ENCODE measurements at places on chromosomes 5 and 9.

- DNase-seq, result no peak
Measured at GRCh38 chr5:52491071-52491787, 296.5 kb upstream of the ITGA1 start.

GRCh38 chr5:179900206-179900605 is 7.5 kb downstream of the TBC1D9B start:
- no peak for DNase-seq

DNA sequence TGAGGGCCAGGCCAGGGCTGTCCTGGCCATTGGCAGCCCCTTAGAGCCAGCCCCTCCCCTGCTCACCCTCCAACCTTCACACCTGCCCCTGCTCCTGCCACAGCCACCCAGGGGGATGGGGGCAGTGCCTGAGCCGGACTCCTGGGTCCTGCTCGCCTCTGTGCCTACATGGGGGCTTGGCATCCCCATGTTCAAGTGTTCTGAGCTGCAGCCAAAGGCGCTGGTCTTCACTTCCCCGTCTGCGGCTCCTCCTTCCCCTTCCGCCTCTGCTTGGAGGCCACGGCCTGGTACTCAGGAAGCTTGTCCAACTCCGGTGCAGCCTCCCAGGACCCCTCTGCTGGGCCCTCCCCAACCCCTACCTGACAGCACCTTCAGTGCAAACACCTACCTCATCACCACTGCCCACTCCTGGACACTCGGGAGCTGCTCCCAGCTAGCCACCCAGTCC is 2.3 kb upstream of the DNLZ start:
- DNase-seq, result no peak

DNA sequence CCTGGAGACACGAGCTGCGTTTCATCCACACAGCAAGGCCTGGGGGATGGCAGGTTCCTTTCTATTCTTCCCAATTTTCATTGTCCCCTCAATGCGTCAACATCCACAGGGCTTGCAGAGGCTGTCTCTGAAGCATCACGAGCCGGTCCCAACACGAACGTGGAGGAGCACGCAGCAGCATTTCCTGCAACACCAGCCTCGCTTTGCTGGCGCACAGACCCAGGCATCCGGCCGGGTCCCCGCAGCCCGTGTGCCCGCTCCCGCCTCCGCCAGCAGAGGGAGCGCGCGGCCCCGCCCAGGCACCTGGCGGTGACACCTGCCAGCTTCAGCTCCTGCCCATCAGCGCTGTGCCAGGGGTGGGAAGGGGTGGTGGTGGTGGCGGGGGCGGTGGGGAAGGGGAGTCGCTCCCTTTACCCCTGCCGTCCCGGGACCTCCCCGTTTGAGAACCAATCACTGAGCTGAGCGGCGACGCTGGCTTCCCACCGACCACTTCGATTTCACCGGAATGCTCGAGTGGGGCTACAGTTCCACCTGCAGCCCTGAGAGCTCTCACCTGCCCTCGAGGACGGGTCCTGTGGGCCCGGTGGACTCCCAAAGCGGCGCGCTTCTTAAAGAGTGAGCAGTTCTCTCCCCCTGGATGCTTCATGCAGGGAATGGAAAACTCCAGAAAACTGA is 464.5 kb downstream of the ICE1 start:
- peak; percentile 67 for DNase-seq

GRCh38 chr9:18905028-18905882 is 127.8 kb downstream of the SAXO1 start:
- DNase-seq, result no peak

DNA sequence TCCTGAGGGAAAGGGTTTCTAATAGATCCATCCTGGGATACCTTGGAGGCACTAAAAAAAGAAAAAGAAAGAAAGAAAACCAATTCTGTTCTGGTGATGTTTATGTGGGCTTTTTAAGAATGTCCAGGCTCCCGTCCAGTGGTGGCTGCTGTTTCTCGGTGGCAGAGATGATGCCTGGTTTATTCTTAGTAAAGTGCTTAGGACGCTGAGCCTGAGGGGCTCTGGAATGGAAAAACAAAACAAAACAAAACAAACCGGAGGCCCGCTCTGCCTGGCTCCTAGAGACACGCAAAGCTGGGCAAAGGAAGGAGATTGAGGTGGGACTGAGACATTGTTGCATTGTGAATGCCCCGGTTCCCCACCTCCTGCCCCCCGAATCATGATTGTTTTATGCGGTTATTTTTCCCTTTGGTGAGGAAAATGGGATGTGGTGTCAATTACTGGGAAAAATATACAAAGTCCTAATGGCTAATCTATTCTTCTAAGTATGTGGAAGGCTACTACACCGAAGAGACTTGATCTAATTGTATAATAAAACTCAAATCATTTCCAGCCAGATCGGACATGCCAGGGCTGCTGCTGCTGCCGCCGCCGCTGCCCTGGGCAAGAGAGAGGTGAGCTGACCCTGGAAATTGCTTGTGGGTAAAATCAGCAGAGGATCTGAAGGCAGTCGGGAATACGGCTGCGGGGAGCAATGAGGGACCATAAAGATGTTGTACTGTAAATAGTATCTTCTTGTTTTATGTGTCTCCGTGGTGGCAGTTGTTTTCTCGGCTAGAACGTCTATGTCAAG is 644.9 kb downstream of the CCDC171 start:
- DNase-seq, result no peak

DNA sequence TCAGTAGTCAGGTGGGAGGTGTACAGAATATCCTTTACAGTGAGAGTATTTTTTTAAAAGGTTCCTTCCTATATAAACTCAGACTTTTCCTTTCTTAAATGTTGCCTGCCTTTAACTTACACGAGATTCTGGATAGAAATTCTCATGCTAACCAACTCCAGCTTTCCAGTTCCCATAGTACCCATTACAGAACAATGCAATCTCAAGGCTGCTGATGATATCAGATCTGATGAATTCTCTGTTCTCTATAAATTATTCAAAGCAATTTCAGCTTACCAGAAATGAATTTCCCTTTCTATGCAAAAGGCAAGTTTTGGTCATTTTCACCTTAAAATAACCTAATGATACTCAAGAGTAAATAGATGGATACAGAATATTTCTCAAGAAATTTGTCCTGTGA is 90.3 kb downstream of the NUDT12 start:
- DNase-seq, result no peak

- no peak for DNase-seq
Measured at GRCh38 chr5:135951257-135951656, 3.5 kb downstream of the LECT2 start.

GRCh38 chr5:158502686-158503085 is 597.0 kb downstream of the EBF1 start:
- no peak for DNase-seq

GRCh38 chr9:92558612-92559374 is 23.0 kb upstream of the ECM2 start:
- DNase-seq, result no peak

- no peak for DNase-seq
Measured at GRCh38 chr5:12934722-12935121, 1009.8 kb downstream of the DNAH5 start.

DNA sequence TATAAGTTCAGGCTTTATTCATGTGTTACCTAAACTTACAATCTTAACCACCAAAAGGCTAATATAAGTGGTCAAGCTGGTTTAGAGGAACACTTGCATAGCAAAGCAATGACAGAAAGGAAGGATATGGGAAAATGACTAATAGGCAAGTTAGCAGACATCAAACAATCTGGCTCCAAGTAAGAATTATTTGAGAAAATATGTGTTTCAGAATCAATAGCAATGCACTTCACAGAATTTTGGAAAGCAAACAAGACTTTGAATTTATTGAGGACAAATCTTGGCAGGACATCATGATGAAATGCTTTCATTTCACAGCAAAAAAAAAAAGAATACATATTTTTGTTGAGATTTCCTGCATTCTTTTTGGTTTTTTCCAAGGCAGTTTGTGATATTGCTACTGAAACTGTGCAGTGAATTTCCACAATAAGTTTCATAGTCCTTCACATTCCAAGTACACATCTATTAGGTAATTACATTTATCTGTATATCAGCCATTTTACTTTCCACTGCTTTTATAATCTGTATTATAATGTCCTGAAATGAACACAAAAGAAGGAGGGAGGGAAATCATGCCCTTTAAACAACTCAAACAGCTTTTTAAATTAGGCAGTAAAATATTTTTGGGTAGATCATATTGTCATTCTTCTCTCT is 417.9 kb downstream of the NR2F1-AS1 start:
- no peak for DNase-seq

- DNase-seq, result no peak
Measured at GRCh38 chr9:29297592-29297991, 1724.3 kb upstream of the C9orf72 start.

DNA sequence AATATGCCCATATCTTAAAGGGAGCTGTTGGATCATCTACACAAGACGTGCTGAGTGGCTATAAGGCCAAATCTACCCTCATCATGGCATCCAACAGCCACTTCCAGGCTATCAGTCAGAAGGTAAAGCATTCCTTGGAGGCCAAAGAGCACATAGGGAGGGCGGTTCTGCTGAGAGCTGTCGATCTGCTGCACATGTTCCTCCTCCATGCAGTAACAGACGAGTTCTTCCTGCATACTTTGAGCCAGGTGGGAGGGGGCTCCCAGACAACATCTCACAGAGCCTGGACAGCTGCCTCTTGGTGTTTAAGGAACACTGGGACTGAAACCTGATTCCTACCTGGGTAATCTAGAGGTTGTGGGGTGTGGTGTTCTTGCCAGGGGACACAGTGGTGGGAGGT is 93.3 kb upstream of the RAI14 start:
- DNase-seq, result no peak

- DNase-seq, result no peak
Measured at GRCh38 chr9:13665418-13666066, 386.1 kb upstream of the MPDZ start.

- peak; percentile 92 for DNase-seq
Measured at GRCh38 chr9:126514037-126514821, 99.5 kb upstream of the LMX1B start.

DNA sequence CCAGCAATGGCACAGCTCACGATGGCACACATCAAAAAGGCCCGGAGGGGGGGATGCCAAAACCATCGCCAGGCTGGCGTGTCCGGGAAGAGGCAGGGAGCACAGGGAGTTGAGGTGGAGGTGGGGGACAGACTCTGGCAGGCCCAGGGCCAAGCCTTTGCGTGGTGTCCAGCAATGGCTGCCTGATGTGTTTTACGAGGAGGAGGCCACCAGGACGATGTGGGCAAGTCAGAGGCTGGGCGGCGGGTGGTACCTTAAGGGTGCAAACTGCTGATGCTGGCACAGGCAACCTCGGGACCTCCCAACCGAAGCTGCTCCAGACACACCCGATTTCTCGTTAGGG is 4.7 kb downstream of the VAV2 start:
- DNase-seq, result no peak

- no peak for DNase-seq
Measured at GRCh38 chr5:19930451-19930850, 57.5 kb downstream of the CDH18 start.

GRCh38 chr5:160750938-160751657 is 100.9 kb downstream of the ATP10B start:
- DNase-seq, result no peak

GRCh38 chr5:66840511-66841013 is 244.4 kb downstream of the MAST4 start:
- DNase-seq, result no peak

- DNase-seq, result no peak
Measured at GRCh38 chr5:44719856-44720255, 88.9 kb upstream of the MRPS30 start.

DNA sequence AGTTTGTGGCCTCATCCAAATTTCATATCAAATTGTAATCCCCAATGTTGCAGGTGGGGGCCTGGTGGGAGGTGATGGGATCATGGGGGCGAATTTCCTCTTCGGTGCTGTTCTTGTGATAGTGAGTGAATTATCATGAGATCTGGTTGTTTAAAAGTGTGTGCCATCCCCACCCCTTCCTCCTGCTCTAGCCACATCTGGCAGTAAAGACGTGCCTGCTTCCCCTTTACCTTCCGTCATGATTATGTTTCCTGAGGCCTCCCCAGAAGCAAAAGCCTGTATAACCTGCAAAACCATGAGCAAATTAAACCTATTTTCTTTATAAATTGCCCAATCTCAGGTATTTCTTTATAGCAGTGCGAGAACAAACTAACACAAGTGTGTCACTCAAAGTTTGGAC is 71.0 kb upstream of the MOCS2 start:
- DNase-seq, result no peak

- DNase-seq, result no peak
Measured at GRCh38 chr5:124438903-124439281, 307.5 kb downstream of the ZNF608 start.

- no peak for DNase-seq
Measured at GRCh38 chr9:134490446-134490845, 151.2 kb upstream of the COL5A1 start.

DNA sequence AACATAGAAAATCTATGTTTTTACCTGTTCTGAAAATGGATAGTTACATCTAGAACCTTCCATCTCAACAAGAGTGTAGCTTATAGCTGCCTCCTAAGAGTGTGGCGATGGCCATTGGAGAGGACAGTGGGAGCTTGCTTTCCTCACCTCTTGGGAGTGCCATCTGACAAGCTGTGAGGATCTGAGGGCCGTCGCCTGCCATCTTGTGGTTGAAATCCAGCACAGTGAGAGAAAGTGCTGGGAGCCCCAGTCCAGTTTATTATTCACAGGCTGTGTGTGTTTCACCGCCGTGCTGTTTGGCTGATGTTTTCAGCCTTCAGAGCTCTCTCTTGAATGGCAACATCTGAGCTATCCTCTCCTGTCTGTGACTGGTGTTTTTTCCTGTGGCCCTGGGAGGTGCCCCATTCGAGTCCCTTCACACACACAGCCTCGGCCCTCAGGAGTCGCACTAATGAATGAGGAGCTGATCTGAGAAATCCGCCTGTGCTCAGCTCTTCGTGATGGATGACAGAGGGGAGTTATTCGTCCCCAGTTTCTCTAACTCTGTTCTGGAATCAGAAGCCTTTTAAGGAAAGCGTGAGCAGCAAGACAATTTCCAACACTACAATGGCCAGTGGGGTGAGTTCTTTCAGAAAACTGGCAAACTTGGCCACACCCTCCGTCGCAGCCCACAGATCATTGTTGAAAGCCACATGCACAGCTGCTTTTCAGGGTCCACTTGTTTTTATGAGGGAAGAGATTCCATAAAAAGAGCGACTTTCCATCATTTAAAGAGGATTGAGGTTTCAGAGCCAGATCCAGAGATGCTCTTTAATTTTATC is 170.3 kb downstream of the PDZD2 start:
- peak; percentile 79 for DNase-seq

DNA sequence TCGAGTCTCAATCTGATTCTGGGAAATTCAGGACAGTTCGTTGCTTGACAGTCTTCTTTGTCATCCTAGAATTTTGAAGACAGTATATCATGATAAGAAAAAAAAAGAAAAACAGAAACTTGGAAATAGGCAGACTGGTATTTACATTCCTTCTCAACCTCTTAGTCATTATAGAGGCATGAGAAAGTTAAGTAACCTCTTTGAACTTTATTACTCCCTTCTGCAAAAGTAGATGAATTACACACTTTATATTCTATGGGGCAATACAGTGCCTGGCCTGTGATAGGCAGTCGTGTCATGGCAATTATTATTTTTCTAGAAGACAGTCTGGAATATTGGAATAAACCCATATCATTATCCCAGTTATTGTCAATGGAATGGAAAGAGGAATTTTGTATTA is 828.9 kb downstream of the TLR4 start:
- DNase-seq, result no peak

GRCh38 chr5:56155992-56156584 is 77.0 kb downstream of the ANKRD55 start:
- no peak for DNase-seq

- no peak for DNase-seq
Measured at GRCh38 chr5:39015743-39016586, 58.2 kb downstream of the RICTOR start.
